ENCODE measurements at places on chromosomes 4 and X.
A peak's percentile ranks its signal among the peaks of the same experiment; 100 is the strongest.

DNA sequence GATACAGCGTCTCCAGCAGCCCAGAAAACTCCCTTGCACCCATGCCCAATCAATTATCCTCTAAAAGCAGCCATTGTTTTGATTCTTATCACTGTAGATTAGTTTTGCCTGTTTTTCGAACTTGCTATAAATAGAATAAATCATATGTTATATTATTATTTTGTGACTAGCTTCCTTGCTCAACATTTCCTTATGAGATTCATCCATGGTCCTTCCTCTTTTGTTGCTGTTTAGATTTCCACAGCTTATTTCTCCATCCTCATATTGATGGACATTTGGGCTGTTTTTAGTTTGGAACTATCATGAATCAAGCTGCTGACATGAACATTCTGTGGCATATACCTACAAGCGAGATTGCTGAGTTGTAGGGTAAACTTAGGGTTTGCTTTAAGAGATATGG lies 595.3 kb downstream of the BCOR start:
- no peak for DNase-seq

DNA sequence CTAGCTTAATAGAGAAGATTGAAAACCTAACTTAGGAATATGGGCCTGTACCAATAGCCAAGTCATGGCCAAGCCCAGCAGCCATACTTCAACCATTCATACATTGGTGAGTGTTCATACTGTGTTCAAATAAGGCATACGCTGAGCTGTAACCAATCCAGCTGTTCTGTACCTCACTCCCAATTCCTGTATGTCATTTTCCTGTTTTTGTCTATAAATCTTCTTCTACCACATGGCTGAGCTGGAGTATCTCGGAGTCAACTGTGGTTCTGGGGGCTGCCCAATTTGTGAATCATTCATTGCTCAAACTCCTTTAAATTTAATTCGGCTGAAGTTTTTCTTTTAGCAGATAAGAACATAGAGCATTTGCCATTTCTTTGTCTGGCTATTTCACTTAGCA lies 195.3 kb upstream of the ANKRD50 start:
- DNase-seq: no peak

DNA sequence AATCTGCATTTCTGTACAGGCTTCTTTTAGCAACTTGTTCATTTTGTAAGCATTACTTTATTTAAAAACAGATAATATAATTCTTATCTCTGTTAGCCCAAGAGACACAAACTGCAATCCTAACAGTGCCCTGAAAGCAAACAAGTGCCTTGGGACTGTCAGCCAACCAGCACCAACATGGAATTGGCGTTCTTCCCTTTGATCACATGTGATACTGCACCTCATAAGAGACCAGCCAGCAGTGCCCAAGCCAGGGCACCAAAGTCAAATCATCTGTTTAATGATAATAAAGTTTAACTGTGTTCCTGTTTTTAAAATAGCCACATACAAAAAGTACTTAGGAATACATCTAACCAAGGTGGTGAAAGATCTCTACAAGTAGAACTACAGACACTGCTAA lies 223.2 kb downstream of the PRDM5 start:
- DNase-seq: peak; percentile 55

DNA sequence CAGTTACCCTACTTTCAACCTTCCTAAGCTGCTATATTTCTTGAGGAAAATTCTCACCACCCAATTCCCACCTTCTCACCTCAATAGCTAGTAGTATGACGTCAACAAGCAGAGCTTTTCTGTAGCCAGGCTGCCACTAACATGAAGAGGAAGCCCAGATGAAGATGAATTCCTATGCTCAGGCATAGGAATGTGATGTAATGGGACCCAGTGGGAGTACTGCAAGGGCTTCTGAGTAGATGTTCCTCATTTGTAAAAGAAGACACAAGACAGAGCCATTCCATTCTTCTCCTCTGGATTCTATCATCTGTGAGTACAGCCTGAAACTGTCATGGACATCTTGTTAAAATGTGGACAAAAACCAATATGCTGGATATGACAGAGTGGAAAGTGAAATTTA lies 81.6 kb upstream of the KLF3 start:
- DNase-seq: no peak

DNA sequence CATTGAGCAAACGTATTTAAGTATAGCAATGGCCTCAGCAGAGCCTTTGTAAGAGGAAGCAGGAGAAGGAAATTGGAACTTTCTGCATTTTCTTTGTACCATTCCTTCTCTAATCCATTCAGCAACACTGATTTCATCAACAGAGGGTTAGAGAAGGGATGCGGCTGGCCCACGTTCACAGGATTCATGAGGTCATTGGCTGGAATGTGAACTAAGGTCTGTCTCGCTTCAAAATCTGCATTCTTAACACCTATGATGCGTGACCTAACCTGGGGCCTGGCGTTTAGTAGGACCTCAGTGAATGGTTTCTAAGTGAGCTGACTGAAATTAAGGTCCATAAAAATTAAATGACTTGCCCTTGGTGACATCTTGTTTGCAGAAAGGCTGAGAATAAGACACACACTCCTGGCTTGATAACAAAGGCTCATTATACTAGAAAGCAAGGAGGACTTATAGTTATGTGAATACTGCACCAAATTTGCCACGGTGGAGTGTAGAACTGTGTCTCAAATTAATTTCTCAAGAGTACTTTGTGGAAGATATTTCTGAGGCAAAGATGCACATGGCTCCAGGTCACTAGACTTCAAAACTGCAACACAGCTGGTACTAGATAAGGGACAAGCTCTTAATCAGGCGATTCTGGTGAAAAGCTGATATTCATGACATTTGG lies 25.4 kb downstream of the FGFBP1 start:
- no peak for DNase-seq

- no peak for DNase-seq
Measured at GRCh38 chr4:143728166-143728565, 27.7 kb upstream of the FREM3 start.

- DNase-seq: no peak
Measured at GRCh38 chr4:83731609-83732008, 195.7 kb downstream of the GPAT3 start.

GRCh38 chr4:38290366-38290765 lies 330.2 kb downstream of the PTTG2 start:
- no peak for DNase-seq

- peak; percentile 38 for DNase-seq
Measured at GRCh38 chr4:675980-676870, 1.9 kb downstream of the MYL5 start.

GRCh38 chrX:13102636-13103035 lies 58.2 kb upstream of the FAM9C start:
- DNase-seq: no peak

DNA sequence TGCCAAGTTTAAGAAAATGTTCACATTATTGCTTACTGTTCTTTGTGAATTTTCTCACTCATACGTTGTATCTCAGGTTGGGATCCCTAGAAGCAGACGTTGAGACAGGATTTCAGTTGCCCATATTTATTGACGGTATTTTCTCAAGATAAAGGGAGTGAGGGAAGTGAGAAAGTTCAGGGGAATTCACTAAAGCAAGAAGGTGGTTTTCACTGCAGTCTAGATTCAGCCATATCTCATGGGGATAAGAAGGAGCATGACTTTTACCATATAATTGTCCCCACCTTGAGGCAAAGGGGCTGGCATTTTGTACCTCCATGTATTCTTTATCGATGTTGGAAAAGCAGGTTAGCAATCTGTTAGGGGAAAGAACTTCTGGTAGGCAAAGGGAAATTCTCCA lies 543.0 kb downstream of the CCSER1 start:
- no peak for DNase-seq

DNA sequence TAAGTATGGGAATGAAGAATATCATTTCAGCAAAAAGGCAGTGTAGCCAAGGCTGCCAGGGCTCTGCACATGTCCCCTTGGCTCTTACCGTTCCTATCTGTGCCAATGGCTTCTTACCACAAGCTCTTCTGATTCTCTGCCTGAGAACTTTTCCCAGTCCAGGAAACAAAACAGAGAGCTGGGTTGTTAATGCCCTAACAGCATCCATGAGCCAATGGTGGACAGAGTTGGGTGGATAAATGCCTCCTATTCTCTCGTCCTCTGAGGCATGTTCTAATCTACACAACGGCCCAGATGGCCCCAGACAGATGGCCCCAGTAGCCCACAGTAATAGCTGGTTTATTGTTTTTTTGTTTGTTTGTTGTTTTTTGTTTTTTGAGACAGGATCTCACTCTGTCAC lies 28.0 kb downstream of the SCD5 start:
- no peak for DNase-seq

- DNase-seq: no peak
Measured at GRCh38 chr4:20592663-20593062, 107.6 kb upstream of the PACRGL start.

DNA sequence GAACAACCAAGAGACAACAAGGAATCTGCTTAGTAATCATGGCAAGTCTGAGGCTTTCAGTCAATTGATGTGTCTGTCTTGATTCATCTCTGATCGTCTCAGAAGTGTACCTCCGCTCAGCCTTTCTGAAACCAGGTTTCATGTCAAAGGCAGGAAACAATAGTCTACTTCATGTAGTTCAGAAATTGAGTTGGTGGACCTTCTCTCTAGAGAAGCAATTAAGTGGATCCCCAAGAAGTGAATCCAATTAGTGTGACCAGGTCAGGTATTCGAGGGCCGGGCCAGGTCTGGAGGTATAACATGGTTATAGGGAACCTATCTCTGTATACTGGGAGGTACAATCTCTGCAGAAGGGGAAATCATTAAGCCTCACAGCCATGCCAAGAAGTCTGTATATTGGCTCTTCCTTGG lies 32.0 kb downstream of the DAPP1 start:
- DNase-seq: no peak

DNA sequence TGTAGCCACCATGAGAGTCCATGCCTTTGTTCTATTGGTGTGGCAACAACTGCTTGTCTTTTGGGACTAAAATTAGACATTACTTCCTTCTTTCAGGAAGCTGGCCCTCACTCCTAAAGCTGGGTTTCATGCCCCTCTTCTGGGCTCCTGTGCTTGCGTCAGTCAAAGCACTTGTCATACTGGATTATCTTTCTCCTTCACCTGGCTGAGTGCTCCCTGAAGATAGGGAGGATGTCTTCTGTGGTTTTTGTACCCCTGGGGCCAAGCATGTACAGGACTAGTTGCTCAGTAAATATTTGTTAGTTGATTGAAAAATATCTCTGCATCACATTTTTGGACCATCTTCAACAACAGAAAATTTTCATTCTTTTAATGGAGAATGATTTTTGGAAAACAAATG lies 26.1 kb upstream of the LONRF3 start:
- DNase-seq: no peak

- no peak for DNase-seq
Measured at GRCh38 chr4:165782623-165783022, 90.4 kb upstream of the TLL1 start.

DNA sequence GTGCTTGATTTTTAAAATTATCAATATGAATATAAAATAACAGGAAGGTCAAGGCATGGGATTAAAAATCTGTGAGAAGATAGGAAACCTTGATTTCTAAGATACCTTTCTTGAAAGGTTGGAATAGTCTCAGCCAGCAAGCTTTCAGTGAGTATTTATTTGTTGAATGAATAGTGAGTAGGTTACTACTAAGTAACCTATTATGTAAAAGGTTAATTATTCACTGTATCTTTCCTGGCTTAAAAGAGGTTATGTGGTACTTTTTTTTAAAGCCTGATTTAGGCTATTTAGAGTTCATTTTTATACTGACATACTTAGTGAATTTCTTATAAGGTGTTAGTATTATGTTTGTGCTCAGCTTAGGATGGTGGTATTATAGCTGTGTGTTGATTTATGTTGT lies 123.5 kb downstream of the PTPN13 start:
- no peak for DNase-seq

DNA sequence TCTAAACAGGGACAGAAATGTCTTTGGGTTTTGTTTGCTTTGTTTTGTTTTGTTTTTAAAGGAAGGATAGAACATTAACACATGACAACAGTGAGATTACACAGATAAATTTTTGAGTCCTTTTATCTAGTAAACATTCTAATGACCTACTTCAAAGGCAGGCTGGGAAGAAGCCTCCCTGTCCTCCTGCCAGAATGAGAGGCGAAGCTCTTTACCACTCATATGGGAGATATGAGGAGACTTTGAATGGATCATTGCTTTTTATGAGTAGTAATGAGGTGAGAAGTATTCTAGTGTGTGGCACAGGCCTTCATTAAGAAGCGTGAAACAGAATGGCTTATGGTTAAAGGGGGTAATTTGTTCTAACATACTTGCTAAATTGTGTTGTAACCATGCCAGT lies 172.0 kb downstream of the FBXO8 start:
- DNase-seq: no peak

GRCh38 chrX:11470250-11470974 lies 177.2 kb downstream of the AMELX start:
- DNase-seq: no peak

DNA sequence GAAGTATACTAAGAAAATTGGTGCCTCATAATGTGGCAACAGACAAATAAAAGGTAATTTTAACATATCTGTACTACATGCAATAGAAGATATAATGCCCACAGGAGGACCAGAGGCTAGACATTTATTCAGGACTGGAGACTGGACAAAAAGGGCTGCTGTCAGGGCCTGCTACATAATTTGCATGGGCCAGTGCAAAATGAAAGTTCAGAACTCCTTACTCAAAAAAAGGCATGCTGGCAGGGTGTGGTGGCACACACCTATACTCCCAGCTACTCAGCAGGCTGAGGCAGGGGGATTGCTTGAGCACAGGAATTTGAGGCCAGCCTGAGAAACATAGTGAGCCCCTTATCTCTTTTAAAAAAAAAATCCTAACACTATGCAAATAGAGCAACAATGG lies 12.4 kb upstream of the MAOA start:
- DNase-seq: no peak

GRCh38 chr4:170423137-170423536 lies 333.4 kb upstream of the AADAT start:
- no peak for DNase-seq

- DNase-seq: no peak
Measured at GRCh38 chr4:82005158-82005557, 368.6 kb downstream of the HNRNPD start.

- peak; percentile 10 for DNase-seq
Measured at GRCh38 chr4:3445111-3445820, 3.5 kb downstream of the HGFAC start.

- DNase-seq: no peak
Measured at GRCh38 chr4:56648021-56648823, 32.9 kb downstream of the HOPX start.

DNA sequence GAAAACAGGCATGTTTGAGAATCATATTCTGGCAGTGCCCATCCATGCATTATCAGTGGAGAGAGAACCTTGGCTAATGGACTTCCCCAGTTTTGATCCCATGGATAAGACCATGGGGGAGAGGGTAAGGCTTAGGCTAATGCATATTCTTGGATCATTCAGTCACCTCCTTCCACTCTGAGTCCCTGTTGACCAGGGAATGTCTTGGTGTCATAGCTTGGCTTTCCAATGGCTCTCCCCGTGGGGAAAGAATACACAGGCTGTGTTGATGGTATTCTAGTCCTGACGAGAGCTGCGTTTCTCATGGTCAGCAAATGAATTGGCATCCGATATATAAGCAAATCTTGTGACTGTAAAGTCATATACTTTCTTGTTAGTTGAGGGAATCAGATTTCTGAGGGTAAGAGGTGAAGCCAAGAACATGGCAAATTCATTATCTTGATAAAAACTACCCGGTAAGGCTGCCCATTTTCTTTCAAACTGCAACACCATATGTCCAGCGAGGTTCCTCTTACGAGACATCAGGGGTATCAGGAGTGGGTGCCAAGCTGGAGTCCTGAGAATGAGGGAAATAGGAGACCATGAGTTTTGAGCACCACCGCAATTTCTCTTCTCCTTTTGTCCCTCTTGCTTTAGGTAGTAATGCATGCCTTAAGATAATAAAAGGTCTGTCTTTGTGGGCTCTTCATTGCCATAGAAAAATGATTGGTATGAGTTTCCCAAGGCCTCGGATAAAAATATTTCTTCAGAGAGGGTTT lies 18.0 kb downstream of the RHOH start:
- no peak for DNase-seq

Data from Right ventricle myocardium superior (tissue), 1 donor.